Osteoblast (primary cell): ENCODE measurements at places on chromosomes 4 and X.
A peak's percentile ranks its signal among the peaks of the same experiment; 100 is the strongest.

GRCh38 chr4:184968366-184968765 lies 49.9 kb upstream of the HELT start:
- DNase-seq, result no peak

- no peak for DNase-seq
Measured at GRCh38 chrX:117335209-117335608, 781.4 kb downstream of the KLHL13 start.

GRCh38 chr4:144575181-144575580 lies 70.8 kb upstream of the HHIP start:
- peak; percentile 54 for DNase-seq

DNA sequence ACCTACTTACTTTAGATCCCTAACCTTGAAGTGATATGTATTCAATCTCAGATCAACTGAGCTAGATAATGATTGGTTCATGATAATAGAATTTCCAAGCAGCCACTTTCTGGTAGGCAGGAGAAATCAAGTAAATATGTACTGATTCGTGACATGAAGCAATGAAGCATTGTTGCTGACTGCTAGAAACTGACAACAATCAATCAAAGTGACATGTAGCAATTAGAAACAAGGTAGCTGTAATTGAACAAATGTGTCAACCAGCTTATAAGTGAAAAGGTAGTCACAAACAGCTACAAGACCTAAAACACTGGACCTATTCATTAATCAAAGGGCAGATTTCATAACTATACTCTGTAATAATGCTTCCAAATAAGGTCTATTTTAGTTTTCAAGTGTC lies 62.4 kb downstream of the PABPC4L start:
- DNase-seq, result no peak

- DNase-seq, result no peak
Measured at GRCh38 chr4:141609243-141609642, 27.1 kb upstream of the IL15 start.

GRCh38 chr4:42678512-42678911 lies 21.6 kb upstream of the ATP8A1 start:
- no peak for DNase-seq

DNA sequence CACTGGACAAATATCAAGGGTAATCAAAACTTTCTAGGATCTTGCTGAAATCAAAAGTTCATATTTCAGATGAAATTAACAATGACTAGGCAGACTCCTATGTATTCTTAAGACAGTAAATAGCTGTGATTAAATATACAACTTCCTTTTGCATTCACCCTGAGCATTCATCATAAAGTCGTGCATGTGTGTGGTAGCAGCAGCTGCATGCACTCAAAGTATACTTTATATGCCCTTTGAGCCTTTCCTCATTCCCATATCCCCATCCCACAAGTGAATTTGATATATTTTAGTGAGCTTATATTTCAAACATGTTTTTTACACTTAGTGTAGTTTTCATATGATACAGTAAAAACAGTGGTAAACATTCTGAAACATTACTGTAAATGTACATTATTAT lies 959.0 kb downstream of the C4orf33 start:
- no peak for DNase-seq

DNA sequence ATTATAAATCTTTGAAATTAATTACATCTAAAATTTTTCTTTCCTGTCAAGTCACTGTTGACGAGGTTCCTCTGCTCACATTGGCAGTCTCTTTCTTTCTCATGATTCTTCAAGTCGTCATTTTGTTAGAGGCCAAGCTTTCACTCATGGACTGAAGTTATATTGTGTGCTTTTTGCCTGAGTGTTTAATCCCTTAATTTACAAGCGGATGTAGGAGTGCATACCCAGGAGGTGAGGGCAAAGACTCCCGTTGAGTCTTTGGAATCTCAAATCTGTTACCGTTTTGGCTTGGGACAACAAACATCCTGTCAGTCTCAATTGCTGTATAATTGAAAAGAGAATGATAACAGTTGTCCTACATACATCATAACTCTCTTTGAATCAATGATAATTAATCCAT lies 345.0 kb downstream of the TRIML1 start:
- DNase-seq, result no peak

DNA sequence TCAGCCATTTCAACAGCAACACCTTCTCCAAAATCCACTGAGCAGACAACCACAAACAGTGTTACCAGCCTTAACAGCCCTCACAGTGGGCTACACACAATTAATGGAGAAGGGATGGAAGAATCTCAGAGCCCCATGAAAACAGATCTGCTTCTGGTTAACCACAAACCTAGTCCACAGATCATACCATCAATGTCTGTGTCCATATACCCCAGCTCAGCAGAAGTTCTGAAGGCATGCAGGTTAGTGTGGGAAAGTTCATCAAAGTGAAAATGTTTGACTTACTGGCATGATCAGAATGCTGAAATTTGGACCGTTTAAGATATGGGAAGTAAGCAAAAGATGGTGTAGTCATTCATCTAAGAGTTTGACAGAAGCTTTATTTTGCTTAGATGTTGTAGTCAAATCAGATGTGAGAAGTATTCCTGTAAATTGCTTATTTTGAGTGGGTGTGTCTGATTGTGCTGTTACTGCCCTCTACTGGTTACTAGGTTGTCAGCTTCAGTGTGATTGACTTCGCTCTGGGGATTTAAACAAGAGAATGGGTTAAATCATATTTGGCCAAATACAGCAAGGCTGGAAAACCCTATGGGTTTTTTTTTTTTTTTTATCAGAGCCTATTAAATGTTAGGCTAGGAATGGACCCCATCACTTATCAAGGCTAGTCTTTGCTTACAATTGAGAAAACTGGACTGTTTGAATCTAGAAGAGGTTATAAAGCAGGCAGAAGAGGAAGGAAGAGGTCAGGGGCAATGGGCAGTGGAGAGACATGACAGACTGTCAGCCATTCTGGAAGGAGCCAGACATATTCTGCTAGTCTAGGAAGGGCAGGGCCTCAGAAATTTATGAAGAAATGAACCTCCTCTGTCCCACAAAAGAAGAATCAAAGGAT lies 130.3 kb downstream of the DIPK2B start:
- peak; percentile 21 for DNase-seq

DNA sequence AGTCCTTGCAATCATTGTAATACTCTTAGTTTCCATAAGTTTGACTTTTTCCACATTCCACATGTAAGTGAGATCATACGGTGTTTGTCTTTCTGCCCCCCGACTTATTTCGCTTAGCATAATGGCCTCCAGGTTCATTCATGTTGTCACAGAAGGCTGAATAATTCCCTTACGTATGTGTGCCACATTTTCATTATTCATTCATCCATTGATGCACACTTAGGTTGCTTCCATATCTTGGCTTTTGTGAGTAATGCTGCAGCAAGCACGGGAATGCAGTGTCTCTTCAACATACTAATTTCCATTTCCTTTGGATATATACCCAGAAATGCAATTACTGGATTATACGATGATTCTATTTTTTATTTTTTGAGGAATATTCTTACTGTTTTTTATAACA lies 22.0 kb upstream of the VEGFC start:
- peak; percentile 50 for DNase-seq

GRCh38 chr4:95118497-95118896 lies 360.7 kb downstream of the BMPR1B start:
- no peak for DNase-seq

GRCh38 chrX:69618803-69619202 lies 2.9 kb downstream of the EDA start:
- DNase-seq, result peak; percentile 48

- DNase-seq, result no peak
Measured at GRCh38 chr4:42412251-42412650, 15.0 kb downstream of the SHISA3 start.

- peak; percentile 90 for DNase-seq
Measured at GRCh38 chrX:154411981-154412340, 622 bp downstream of the TAFAZZIN start.

DNA sequence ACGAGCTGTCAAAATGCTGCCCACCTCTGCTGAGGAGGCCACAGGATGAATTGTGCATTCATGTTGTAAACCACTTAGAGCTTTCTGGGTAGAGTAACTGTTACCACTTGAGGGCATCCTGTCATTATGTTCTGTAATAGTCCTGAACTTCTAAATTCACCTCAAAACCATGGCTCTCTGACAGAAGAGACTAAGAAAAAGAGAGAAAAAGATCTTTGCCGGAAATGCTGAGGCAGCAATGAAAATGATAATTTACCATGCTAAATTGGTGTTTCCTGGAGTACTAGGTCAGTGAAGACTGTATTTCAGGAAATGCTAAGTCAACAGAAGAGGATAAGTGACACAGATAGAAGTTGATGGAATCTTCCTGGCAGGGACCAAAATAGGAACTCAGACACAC lies 942.3 kb upstream of the SLIT2 start:
- DNase-seq, result peak; percentile 75
